ENCODE measurements at places on chromosomes 12 and 14. TPM values are rescaled to one million over a fixed set of nuclear protein-coding genes. Genes with fewer than 3 reads are reported as not detected.
A peak's percentile ranks its signal among the peaks of the same experiment; 100 is the strongest.

- no peak for DNase-seq
These were observed 78.3 kb upstream of the NCOR2 start for GRCh38 chr12:124645530-124646244.

- no peak for DNase-seq
These were observed 13.5 kb downstream of the ZNF664 start for GRCh38 chr12:123986374-123986965.

- no peak for DNase-seq
These were observed 66.9 kb downstream of the FBXO33 start for GRCh38 chr14:39365354-39365753.

GRCh38 chr14:102007916-102008418 is 43.6 kb downstream of the DYNC1H1 start:
- no peak for DNase-seq

DNA sequence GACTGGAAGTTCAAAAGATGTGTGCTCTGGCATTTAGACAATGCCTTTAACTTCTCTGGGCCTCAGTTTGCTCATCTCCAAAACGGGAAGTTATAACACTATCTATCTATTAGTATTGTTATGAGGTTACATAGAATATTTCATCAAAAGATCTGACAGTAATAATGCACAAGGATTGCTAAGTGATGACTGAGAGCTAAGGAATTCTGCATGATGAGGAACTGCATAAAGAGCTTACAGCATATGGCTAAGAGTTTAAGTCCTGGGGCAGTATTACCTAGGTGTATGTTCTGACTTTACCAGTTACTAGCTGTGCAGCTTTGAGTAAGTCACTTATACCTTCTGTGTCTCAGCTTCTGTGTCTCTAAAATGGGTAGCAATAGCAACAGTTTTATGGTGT is 160.1 kb upstream of the TMPO start:
- no peak for DNase-seq

DNA sequence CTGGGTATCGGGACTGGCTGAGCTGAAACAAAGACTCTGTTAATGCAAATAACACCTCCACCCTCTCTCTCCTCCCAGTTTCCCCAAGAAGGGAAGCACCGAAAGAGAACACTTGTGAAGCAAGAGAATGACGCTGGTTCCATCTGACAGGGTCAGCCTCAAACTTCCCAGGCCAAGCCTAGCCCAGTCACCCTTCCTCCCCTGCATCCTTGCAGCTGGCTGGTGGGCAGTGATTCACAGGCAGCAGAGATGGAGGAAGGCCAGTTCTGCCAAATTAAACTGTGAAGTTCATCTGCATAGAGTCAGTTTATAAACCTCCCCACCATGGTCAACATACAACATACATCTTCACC is 2.8 kb downstream of the LRRC74A start:
- DNase-seq = no peak

DNA sequence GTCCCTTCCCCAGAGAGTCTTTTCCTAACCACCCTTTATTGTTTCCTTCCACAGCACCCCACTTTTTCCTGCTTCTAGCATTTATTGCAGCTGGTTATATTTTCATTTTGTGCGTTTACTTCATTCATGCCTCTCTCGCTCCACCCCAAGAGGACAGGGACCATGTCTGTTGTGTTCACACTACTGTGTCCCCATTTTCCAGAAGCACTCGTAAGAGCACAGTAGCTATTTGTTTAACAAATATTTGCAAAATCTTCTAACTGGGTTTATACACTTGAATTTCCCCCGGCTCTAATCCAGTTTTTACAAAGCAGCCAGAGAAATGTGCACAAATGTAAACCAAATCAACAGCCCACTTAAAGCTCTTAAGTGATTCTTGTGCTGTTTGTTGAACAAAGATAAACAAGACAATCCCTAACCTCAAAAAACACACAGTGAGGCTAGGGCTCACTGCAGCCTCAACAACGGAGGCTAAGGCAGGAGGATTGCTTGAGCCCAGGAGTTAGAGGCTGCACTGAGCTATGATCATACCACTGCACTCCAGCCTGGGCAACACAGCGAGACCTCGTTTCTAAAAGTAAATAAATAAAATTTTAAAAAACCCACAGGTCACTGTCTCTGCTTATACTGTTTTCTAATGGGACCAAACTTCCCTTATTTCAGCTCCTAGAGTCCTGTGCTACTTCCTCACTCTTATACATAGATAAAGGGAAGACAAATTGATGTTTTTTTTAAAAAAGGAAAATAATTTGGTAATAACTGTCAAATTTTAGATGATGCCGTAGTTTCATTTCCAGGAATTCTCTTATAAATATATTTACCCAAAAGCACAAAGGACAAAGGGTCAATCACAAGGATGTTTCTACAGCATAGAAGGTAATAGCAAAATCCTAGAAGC is 6.6 kb upstream of the ABCD4 start:
- no peak for DNase-seq

DNA sequence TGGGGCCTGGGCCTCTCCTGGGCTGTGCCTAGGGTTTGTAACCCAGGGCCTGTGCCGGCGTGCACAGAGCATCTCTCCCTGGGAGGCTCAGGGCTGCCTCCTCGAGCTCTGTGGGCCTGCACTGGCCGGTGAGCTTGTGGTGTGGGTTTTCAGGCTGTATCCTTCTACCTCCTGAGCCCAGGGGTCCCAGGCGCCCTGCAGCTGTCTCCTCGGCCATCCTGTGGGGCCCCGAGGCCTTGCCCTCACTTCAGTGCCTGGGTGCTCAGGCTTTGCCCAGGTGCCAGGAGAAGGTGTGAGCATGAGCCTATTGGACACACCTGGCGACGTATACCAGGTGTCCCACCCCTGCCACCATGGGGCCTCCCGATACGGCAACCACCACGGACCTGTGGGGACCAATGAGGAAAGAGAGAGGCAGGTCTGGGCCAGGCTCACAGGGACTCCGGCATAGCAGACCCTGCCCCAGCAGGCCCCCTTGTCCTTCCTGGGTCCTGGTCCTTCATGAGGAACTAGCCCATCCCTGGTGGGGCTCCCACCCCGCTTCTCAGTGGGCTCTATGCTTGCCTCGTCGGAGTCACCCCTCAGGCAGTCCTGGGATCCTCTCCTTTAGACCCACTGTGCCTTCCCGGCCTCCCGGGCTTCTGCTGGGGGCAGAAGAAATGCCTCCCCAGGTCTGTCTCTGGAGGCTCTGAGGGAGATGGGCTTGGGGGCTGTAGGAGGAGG is 400.2 kb downstream of the TMEM121 start:
- no peak for DNase-seq

DNA sequence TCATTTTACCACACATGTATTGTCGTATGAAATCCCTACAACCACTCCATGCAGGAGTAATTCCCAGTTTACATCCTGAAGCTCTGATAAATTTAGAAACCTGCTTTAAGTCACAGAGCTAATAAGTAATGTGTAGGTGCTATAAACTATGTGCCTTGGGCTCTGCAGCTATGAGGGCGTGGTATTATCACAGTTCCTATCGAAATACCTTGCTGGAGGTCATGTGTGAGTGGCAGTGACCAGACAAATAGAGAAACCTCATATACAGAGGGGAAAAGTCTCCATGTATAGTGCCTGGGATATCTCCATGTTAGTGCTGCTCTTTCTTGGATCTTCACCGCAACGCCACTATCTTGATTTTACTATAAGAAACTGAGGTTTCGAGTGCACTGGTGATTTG is 883 bp upstream of the TBC1D15 start:
- DNase-seq = no peak

GRCh38 chr14:104437703-104438102 is 141.9 kb upstream of the C14orf180 start:
- no peak for DNase-seq

DNA sequence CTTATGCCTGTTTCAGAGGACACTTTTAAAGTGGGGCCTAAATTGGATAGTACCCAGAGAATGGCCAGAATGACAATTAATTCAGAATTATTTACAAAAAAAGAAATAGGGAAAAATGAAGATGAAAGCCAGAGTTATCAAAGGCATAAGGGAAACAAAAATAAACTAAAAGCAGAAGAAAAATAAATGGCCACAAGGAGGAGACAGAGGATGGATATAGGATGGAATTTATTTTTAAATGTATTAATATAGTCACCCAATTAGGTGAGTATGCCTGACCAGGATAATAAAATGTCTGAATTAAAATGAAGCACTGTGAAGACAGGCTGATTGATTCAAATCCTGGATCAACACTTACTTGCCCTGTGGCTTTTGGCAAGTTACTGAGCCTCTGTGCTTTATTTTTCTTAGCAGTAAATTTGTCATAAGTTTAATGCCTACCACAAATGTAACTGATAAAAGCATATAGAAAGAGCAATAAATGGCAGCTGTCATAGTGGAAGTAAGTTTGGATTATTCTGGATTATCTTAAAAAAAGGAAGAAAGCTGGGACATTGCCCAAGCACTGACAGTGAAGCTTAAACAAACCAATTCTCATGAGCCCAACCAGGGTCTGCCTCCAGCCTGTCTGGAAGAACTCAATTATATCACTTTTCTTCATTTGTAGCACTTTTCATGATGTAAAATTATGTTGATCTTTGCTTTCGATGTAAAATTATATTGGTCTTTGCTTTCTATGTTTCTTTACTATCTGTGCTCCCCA is 3.5 kb downstream of the CLEC9A start:
- DNase-seq = no peak

DNA sequence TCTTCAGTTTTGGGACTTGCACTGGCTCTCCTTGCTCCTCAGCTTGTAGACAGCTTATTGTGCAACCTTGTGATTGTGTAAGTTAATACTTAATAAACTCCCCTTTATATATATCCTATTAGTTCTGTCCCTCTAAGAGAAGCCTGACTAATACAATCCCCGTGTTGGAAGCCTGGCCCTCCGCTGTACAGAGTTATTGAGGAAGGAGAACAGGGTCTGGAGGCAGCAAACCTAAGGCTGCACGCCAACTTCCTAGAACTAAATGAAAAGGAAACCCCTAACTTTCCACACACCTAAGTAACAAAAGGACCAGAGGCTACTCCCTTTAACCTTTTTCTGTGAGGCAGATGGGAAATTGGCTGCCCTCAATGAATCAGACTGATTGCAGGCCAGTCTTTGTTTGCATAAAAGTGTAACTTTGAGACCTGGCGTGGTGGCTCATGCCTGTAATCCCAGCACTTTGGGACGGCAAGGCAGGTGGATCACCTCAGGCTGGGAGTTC is 42.6 kb upstream of the LIMA1 start:
- no peak for DNase-seq

- DNase-seq = no peak
These were observed 46.9 kb upstream of the FBRSL1 start for GRCh38 chr12:132443091-132443490.

DNA sequence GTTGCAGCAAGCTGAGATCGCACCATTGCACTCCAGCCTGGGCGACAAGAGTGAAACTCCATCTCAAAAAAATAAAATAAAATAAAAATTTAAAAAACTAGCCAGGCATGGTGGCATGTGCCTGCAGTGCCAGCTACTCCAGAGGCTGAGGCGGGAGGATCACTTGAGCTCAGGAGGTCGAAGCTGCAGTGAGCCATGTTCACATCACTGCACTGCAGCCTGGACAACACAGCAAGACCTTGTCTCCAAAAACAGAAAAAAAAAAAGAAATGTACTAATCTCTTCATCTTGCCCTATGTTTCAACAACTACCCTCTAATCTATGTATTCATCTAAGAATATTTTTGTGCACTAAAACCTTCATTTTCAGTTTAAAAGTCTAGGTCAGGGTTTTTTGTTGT is 6.5 kb downstream of the NAA25 start:
- DNase-seq = no peak

DNA sequence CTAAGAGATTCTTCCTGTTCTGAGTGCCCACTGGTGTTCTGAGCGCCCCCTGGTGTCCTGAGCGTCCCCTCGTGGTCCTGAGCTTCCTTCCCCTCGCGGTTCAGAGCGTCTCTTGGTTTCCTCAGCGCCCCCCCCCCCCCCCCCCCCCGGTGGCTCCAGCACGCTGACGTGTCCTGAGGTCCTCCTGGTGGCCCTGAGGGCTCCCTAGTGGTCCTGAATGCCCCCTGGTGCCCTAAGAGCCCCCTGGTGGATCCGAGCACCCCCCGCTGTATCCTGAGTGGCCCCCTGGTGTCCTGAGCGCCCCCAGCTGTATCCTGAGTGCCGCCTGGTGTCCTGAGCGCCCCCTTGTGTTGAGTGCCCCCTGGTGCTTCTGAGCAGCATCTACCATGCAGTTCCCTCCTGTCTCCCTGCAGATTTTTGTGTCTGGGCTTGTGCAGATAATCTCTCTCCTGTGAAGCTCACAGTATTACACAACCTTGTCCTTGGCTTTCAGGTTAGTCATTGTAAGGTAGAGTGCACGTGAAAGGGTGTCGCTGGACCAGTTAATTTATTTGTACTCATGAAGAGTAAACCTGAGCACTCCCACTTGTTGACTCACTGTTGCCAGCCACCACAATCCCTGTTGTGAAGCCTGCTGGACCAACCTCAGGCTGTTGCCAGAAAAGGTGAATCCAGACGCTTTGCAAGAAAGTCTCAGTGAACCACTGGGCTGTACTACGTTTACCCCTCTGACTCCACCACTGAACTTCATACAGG is 1168.4 kb downstream of the TMEM121 start:
- no peak for DNase-seq

DNA sequence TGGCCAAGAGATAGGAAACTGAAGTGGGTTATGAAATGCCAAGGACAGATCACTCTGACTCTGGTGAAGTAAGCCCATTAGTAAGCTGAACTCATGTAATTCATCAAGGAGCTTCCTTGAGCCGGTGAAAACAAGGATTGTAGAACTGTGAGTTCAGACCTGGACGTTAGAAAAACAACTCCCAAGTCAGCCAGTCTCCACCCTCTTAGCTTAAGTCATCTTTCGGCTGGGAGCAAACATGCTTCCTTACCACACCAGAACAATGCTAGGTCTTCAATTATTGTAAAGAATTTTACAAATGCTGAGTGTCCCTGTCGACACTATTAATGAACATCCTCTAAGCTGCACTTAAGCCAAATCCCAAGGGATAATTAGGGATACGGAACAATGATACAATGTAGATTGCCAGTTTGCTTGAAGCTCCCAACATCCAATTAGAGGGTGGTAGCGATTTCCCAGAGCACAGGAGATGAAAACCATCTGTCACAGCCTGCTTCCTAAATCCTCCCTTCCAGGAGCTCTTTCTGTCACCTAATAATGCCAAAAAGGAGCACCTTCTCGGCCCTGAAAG is 45.7 kb upstream of the VASH1 start:
- peak; percentile 42 for DNase-seq

DNA sequence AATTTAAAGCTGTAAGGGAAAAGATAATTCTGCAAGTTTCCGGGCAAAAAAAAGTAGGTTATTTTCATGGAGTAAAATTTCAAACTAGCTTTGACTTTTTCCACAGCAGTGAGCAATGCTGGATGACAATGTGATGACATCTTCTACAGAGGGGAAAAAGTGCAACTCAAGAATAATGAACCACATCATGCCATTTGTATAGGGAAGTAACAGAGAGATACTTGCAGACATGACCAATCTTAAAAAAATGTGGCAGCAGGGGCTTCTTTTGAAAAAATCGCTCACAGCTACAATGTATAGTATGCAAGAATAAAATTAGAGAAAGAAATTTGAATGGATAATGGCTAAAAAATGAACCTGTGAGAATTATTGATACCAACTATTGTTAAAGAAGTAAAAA is 115.5 kb downstream of the DHRS2 start:
- no peak for DNase-seq

GRCh38 chr14:59215322-59215721 is 26.9 kb downstream of the DAAM1 start:
- peak; percentile 57 for DNase-seq

Gene C12orf54
- total RNA-seq = not detected

Gene MANSC4
- total RNA-seq = not detected

Gene GPR68
- 2.0 TPM for total RNA-seq

Gene FAM181A
- not detected for total RNA-seq

Gene TAOK3
- 24.1 TPM for total RNA-seq

Gene PLA2G1B
- not detected for total RNA-seq

Gene CEP83
- 24.5 TPM for total RNA-seq

Gene ADCK1
- total RNA-seq = 4.7 TPM
